ENCODE measurements at places on chromosomes 11 and 22.

GRCh38 chr11:2190657-2191471 is 19.2 kb upstream of the TH start:
- DNase-seq = no peak

- no peak for DNase-seq
Observed at GRCh38 chr11:45209891-45210699, 63.7 kb downstream of the PRDM11 start.

DNA sequence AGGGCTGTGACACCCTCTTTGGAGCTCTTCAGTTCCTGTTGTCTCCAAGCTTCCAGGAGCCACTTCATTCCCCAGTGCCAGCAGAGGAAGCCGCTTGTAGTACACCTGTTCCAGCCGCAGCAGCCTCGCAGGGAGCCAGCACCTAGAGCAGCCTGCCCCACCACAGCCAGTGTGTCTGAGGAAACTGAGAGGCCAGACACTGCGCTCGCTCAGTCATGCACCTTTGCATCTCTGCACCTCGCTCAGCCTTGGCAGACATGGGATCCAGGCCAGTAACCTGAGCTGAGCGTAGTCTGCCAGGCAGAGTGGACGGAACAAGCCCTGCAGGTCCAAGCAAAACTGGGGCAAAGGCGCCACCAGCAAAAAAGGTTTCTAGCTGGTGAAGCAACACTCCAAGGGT is 1072.1 kb downstream of the JRKL start:
- no peak for DNase-seq

DNA sequence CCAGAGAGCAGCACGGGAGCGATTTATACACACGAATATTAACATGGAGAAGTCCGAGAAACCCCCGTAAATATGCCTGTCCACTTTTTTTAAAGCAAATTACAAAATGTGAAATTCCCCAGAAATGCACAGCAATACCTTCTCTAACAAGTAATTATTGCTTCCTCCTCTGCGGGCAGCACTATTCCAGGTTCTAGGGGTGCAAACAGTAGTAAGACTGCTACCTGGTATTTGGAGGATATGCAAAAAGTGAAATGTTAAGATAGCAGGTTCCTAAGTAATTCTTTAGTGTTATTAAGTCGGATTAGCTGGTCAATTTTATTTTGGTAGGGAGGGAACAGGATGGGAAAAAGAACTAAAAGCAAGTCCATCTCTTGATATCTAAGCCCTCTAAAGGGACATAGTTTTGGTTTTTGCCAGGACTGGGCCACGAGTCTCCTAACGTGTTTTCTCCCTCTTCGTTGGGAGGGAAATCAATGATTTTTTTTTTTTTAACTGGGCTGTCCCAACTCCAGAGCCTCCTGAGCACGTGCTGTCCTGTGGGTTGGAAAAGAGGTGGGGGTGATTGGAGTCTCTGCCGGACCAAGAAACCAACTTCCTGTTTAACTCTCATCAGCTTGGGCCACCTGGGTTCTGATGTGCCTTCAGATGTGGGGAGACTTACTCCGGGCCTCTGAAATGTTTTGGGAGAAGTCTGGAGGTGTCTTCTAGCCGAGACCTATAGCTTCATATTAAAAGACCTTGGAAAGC is 1.7 kb upstream of the XBP1 start:
- no peak for DNase-seq

GRCh38 chr11:76205252-76206076 is 838 bp downstream of the WNT11 start:
- DNase-seq = no peak

DNA sequence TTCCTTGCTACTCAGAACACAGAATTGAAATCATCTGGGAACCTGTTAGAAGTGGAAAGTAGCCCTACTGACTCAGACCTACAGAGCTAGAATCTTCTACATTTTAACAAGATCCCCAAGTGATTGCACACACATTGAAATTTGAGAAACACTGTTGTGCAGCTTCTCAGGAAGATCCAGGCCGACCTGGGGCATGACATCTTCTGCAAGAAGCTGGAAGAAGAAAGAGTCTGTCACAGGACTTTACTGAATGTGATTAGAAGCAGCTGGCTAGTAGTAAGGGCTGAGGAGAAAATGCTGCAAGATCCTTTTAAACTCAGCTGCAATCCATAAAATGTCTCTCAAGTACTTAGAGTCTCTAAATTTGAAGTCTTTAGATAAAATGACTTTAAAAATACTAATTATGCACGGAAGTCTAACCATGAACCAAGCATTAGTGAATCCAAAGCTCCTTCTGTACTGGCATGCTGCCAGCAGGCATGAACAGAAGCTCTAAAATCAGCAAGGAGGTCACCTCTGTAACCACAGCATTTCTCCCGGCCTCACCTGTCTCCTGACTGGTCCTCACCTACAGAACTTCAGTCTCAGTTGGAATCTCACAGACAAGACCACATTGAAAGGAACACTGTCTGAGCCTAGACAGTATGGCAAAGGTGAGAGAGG is 85.0 kb downstream of the SERGEF start:
- peak; percentile 25 for DNase-seq

DNA sequence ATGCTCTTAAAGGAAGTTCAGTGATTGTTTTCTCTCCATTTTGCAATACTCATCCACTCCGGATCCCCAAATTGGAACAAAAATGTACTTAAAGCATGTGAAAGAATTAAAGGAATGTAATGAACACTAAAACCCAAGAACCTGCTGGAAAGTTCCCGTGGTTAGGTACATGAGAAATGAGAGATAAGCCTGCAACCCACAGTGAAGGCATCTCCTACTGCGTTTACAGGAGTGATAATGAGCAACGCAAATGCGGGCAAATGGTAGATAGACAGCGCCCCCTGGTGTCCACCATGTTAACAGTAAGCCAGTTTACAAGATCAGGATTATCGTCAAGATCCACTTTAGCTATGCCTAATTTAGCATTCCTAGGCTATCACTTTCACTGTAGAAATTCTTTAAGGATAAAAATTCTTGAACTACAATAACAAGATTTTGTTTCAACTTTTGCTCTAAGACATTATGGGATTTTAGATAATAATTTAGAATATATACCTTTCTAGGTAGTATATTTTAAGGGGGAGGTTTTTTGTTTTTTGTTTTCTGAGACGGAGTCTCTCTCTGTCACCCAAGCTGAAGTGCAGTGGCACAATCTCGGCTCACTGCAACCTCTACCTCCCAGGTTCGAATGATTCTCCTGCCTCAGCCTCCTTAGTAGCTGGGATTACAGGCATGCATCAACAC is 29.9 kb downstream of the ALG9 start:
- DNase-seq = peak; percentile 52

DNA sequence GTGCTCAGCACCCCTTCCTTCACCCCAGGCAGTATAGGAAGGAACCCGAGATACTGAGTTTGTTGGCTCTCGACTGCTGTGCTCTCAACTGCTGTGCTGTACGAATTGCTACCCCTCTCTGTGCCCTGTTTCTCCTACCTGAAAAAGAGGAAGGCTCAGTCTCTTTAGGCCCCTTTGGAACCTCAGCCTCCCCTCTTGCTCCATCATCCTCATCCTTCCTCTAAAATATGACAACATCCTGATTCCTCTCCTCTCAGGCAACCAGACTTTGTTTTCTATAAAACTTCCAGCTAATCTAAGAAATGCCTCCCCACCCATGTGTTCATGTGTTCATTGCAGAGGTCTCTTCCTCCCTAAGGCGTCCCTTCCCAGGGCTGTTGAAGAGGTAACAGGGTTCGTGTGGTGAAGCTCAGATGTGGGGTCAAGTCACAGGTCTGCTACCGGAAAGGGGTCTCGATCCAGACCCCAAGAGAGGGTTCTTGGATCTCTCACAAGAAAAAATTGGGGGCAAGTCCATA is 35.5 kb upstream of the CD82 start:
- DNase-seq = no peak

DNA sequence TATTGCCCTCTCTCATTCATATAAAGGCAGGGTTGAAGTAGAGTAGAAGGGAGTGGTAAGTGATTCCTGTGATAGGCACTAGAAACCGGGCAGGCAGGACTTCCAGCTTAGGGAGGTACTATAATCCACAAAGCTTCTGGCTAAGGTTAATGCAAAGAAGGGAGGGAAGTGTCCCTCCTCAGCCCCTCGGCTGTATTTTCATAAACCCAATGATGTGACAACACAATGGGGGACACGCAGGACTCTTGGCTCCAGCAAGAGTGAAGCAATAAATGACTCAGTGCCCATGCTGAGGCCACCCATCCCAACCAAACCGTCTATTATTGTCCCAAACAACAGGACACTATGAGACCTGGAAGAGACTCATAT is 90.7 kb downstream of the ETS1 start:
- DNase-seq = no peak

DNA sequence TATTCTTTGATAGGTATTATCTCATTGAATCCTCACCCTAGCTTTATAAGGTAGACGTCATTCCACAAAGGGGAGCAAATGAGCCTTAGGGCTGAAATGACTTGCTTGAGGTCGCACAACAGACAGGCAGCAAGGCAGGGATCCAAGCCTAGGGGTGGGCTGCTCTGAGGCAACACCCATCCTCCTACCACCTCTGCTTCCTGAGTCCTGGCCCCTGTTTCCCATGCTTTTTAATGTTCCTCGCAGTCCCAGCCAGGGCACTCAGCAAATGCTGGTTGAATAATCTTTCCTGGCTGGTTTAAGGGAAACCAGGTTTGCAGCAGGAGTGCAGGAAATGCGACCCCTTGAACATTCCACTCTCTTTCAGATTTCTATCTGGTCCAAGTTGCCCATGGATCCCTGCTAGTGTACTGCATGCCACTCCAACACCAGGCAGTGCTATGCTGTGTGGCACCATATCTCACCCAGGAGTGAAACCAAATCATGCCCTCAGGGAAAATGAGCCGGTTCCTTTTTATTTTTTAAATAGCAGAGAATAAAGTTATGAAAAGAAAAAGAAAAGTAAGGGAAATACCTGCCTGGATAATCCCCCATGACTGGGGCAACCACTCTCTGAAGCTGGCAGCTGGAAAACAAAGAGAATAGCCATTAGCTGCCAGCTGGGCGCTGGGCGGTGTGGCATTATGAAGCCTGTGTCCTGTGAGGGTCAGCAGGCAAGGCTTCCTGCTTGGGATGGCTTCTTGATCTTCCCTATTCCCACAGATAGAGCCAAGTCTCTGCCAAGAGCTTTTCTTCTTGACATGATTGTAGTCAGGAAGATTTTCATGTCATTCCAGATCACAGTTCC is 21.8 kb downstream of the MICAL2 start:
- no peak for DNase-seq

GRCh38 chr11:78883506-78883905 is 308.8 kb upstream of the NARS2 start:
- DNase-seq = no peak

GRCh38 chr11:1919391-1920127 is at the start of gene TNNT3:
TNNT3 (plus strand) TSS chr11:1919703; CDS start chr11:1922875, 3,172 bp downstream.
- no peak for DNase-seq

- no peak for DNase-seq
Observed at GRCh38 chr11:118406599-118407166, 5.3 kb downstream of the ATP5MG start.

- no peak for DNase-seq
Observed at GRCh38 chr22:20434264-20434751, 3.3 kb downstream of the SCARF2 start.

DNA sequence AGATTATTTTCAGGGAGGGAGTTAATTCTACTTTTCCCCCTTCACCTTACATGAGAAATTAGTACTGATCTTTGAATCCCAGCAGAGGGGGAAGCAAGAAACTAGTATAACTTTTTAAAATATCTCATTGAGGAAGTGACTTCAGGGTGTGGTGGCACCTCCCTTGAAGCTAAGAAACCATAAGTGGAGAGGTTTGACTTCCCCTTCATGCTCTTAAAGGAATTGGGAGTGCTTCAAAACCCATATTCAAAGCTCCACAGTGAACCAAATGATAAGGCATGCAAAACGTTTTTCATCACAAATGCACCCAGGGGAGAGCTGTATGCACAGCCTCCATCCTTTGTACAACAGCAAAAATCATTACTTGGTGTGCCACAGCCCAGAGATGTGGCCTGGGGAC is 540 bp downstream of the MS4A14 start:
- DNase-seq = no peak

- no peak for DNase-seq
Observed at GRCh38 chr11:66848671-66849500, 5.6 kb downstream of the RCE1 start.

GRCh38 chr11:86228269-86229038 is 16.1 kb upstream of the EED start:
- DNase-seq = no peak

GRCh38 chr11:130601141-130601540 is 152.7 kb downstream of the ADAMTS15 start:
- no peak for DNase-seq

- no peak for DNase-seq
Observed at GRCh38 chr11:126519764-126520734, 164.6 kb downstream of the ST3GAL4 start.

DNA sequence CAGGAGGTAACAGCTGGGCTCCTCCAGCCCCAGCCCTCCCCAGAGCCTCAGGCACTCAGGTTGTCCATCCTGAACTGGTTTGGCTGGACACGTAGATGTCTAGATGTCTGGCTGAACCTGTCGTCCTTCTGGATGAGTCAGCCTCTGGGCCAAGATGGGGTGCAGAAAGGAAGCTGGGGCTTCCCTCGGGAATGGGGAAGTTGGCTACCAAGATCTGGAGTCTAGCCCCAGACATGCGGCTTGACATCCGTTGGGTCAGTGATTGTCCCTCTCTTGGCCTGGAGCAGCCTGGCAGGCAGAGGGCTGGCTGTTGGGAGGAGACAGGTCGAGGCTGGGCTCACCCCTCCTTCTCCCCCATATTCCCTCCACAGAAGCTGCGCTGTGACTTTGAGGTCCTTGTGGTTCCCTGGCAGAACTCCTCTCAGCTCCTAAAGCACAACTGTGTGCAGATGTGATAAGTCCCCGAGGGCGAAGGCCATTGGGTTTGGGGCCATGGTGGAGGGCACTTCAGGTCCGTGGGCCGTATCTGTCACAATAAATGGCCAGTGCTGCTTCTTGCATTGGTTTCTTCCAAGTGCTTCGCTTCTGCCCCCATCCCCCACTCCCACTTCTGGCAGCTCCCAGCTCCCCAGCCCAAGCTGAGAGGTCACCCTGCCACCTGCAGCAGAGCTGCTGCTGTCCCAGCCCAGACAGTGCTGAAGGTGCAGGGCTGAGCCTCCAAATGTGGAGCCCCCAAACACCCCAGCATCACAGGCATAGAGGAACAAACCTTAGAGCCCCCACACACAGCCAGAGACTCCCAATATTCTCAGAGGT is 1.3 kb downstream of the CST6 start:
- DNase-seq = no peak

DNA sequence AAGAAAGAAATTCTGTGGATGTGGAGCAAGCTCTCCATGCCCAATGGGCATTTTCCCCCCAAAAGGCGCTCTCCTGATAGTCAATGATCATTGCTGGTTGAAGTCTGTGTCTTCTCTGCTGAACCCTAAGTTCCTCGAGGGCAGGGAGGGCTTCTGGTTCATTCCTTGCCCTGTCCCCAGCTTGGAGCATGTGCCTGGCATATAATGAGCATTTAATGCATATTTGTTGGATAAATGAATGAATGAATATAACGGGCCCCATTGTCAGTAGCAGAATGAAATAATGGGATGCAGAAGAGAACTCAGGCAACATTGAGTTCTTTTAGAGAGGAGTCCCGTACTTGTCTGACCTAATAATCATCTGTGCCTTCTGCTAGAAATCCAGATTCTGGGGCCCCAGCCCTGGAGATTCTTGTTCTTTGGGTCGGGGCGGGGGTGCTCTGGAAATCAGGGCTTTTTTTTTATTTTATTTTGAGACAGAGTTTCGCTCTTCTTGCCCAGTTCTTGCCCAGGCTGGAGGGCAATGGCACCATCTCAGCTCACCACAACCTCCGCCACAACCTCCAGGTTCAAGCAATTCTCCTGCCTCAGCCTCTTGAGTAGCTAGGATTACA is 64.4 kb downstream of the CD82 start:
- DNase-seq = no peak
